ENCODE measurements at places on chromosomes 5 and 9. TPM values are rescaled to one million over a fixed set of nuclear protein-coding genes. Genes with fewer than 3 reads are reported as not detected.

- no peak for DNase-seq
- H3K27ac ChIP-seq = no peak overlapping the region
- no peaks in the 10 kb centered on the region for H3K36me3 ChIP-seq
- H3K4me3 ChIP-seq = no peak overlapping the region
- peaks cover 4% of the 10 kb centered on the region for H3K27me3 ChIP-seq
Measured at GRCh38 chr9:77161966-77162365, 15.4 kb upstream of the VPS13A start.

DNA sequence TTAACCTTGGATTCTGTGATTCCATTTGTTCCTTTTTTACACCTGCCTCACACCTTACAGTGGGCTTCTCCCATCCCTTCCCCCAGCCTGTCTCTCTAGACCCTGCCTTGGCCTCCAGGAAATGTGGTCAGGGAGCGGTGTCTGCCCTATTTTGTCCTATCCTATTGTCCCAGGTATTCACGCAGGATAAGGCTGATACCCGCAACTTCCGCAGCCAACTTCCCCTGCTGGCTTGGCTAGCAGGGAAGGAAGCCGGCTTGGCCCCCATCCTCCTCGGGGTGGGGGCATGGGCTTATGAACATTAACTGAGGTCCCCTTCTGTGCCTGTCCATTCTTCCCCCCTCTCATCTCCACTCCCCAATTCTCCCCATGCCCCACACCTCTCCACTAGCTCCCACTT is 3.5 kb downstream of the CSF1R start:
- no peak overlapping the region for H3K4me3 ChIP-seq
- no peak for DNase-seq
- no peaks in the 10 kb centered on the region for H3K4me1 ChIP-seq
- H3K27me3 ChIP-seq = peaks cover 2% of the 10 kb centered on the region
- H3K36me3 ChIP-seq = no peaks in the 10 kb centered on the region
- H3K27ac ChIP-seq = no peak overlapping the region

DNA sequence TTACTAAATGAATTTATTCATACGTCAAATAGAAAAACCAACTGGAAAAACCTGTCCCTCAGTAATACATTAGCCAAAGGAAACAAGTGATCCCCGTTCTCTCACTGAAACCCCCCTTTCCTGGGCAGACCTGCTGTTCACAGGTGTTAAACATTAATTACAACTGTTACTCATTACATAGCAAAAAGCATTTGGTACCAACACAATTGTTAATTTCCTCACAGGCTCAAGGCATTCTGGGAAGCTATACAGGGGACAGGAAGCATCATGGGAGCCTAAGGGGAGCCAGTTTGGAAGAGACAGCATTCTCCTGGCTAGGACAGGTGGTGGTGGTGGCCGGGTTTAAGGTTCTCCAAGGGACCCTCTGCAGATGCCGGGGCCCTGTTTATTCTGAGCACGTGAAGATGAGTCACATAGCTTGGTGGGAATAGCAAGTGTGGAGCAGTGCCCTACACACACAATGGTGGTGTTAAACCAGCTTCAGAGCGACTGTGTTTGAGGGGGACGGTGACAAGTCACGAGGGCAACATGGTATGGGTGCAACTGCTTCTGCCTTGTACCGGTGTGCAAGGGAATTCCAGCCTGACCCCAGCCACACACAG is 62.6 kb upstream of the SLC25A51 start:
- H3K27ac ChIP-seq = no peak overlapping the region
- H3K4me3 ChIP-seq = no peak overlapping the region
- no peaks in the 10 kb centered on the region for H3K4me1 ChIP-seq
- no peaks in the 10 kb centered on the region for H3K36me3 ChIP-seq

DNA sequence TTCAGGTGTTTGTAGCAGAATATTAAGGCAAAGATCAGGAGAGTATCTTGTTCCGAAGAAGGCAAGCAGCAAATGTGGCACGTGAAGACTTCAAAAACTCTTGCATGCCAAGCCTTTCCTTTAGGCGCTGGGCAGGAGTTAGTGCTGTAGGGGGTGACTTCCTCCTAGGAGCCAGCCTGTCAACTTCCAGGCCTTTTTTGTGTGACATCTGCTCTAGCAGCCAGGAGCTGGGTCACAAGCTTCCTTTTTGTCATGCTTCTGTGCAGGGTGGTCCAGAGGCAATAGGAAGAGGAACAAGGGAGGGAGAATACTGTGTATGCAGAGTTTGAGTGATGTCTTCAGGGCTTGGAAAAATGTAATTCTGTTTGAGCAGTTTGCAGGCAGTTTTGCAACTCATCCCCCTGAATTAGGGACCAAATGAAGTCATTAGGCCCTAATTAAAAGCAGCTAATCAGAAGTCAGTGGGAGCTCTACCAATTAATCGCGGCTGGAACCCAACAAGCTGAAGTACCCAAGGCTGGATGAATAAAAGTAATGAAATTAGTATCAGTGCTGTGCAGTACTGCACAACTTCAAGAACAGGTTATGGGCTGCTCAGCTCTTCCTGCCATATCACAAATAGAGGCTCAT is 53.5 kb downstream of the TLR4 start:
- DNase-seq = no peak
- H3K27me3 ChIP-seq = no peaks in the 10 kb centered on the region
- no peak overlapping the region for H3K4me3 ChIP-seq
- no peak overlapping the region for H3K27ac ChIP-seq
- H3K36me3 ChIP-seq = no peaks in the 10 kb centered on the region
- H3K4me1 ChIP-seq = no peaks in the 10 kb centered on the region

DNA sequence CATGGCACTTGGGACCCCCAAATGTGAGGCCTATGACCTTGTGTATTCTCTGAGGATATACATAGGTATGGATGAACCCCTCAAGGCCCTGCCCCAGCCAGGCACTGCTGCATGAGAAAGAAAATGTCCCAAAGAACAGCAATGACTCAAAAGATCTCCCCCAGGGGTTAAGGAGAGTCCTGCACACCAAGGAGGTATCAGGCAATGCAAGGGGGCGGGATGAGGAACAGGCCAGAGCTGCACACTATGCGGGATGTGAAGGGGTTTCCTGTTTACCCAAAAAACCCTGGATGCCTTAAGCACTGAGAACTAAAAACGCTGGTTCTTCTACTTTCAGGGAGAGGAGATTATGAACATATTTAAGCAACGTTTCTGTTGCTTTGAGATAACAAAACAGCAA is 3.4 kb downstream of the RAPGEF1 start:
- H3K4me1 ChIP-seq = peaks cover 80% of the 10 kb centered on the region
- no peak for DNase-seq
- peak overlapping the region; percentile 89 for H3K27ac ChIP-seq
- H3K27me3 ChIP-seq = no peaks in the 10 kb centered on the region

GRCh38 chr5:98713856-98714255 is 59.6 kb upstream of the RGMB start:
- H3K27me3 ChIP-seq = no peaks in the 10 kb centered on the region
- no peaks in the 10 kb centered on the region for H3K4me1 ChIP-seq
- H3K36me3 ChIP-seq = no peaks in the 10 kb centered on the region
- no peak overlapping the region for H3K4me3 ChIP-seq
- H3K27ac ChIP-seq = no peak overlapping the region

GRCh38 chr5:152151940-152152339 is 227.3 kb upstream of the GLRA1 start:
- H3K4me1 ChIP-seq = no peaks in the 10 kb centered on the region
- H3K4me3 ChIP-seq = no peak overlapping the region
- H3K27ac ChIP-seq = no peak overlapping the region
- H3K36me3 ChIP-seq = no peaks in the 10 kb centered on the region
- no peak for DNase-seq

The ZNF366 gene
- not detected for total RNA-seq

DNA sequence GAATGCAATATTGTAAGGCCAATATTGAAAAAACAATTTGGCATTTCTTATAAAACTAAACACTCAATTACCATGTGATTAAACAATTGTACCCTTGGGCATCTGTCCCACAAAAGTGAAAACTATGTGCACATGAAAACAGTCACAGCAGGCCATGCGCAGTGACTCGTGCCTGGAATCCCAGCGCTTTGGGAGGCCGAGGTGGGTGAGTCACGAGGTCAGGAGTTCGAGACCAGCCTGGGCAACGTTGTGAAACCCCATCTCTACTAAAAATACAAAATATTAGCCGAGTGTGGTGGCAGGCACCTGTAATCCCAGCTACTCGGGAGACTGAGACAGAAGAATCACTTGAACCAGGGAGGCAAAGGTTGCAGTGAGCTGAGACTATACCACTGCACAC is 343.7 kb downstream of the DMRTA1 start:
- H3K27me3 ChIP-seq = no peaks in the 10 kb centered on the region
- H3K4me1 ChIP-seq = no peaks in the 10 kb centered on the region
- no peak for DNase-seq
- H3K36me3 ChIP-seq = no peaks in the 10 kb centered on the region
- H3K4me3 ChIP-seq = no peak overlapping the region
- H3K27ac ChIP-seq = no peak overlapping the region

- H3K27ac ChIP-seq = no peak overlapping the region
- H3K27me3 ChIP-seq = no peaks in the 10 kb centered on the region
- no peak for DNase-seq
- H3K36me3 ChIP-seq = no peaks in the 10 kb centered on the region
Measured at GRCh38 chr5:83919071-83920041, 198.7 kb upstream of the HAPLN1 start.

- H3K4me1 ChIP-seq = no peaks in the 10 kb centered on the region
- no peak overlapping the region for H3K4me3 ChIP-seq
- peaks cover 2% of the 10 kb centered on the region for H3K27me3 ChIP-seq
Measured at GRCh38 chr9:133606708-133607025, 2.5 kb downstream of the FAM163B start.

- no peaks in the 10 kb centered on the region for H3K36me3 ChIP-seq
- peaks cover 9% of the 10 kb centered on the region for H3K4me1 ChIP-seq
- H3K4me3 ChIP-seq = no peak overlapping the region
- H3K27me3 ChIP-seq = no peaks in the 10 kb centered on the region
Measured at GRCh38 chr9:112091810-112092209, 83.3 kb downstream of the SUSD1 start.

GRCh38 chr5:141778206-141778605 is 96.2 kb upstream of the ARAP3 start:
- H3K4me1 ChIP-seq = no peaks in the 10 kb centered on the region
- no peak overlapping the region for H3K4me3 ChIP-seq
- no peak for DNase-seq

The CDKN2A gene
- 16.5 TPM for total RNA-seq

DNA sequence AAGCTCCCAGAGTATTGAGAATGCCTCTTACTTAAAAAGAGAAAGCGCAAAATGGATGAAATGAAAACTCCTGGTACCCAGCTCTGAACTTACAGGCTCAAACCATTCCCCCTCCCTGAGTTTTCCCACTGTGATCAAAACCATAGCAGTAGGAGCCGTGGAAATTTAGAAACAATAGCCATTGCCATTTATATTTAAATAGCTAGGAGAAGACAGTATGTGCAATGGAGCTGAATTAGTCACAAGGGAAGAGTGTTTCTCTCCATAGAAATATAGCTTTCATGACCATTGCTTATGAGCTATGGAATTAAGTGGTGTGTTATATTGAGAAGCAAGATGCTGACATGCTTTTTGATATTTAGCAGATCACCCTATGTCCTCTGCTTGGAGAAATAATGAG is 84.6 kb downstream of the PCSK5 start:
- no peak overlapping the region for H3K4me3 ChIP-seq
- H3K27ac ChIP-seq = no peak overlapping the region
- no peaks in the 10 kb centered on the region for H3K4me1 ChIP-seq
- DNase-seq = no peak
- H3K36me3 ChIP-seq = no peaks in the 10 kb centered on the region
- no peaks in the 10 kb centered on the region for H3K27me3 ChIP-seq

- DNase-seq = no peak
- H3K4me3 ChIP-seq = no peak overlapping the region
- no peaks in the 10 kb centered on the region for H3K4me1 ChIP-seq
- no peaks in the 10 kb centered on the region for H3K27me3 ChIP-seq
- H3K36me3 ChIP-seq = no peaks in the 10 kb centered on the region
Measured at GRCh38 chr5:23613566-23613965, 106.2 kb downstream of the PRDM9 start.

- H3K27me3 ChIP-seq = peaks cover 5% of the 10 kb centered on the region
- peaks cover 18% of the 10 kb centered on the region for H3K4me1 ChIP-seq
- H3K36me3 ChIP-seq = no peaks in the 10 kb centered on the region
- H3K27ac ChIP-seq = no peak overlapping the region
Measured at GRCh38 chr9:132166599-132166998, 4.7 kb downstream of the NTNG2 start.

DNA sequence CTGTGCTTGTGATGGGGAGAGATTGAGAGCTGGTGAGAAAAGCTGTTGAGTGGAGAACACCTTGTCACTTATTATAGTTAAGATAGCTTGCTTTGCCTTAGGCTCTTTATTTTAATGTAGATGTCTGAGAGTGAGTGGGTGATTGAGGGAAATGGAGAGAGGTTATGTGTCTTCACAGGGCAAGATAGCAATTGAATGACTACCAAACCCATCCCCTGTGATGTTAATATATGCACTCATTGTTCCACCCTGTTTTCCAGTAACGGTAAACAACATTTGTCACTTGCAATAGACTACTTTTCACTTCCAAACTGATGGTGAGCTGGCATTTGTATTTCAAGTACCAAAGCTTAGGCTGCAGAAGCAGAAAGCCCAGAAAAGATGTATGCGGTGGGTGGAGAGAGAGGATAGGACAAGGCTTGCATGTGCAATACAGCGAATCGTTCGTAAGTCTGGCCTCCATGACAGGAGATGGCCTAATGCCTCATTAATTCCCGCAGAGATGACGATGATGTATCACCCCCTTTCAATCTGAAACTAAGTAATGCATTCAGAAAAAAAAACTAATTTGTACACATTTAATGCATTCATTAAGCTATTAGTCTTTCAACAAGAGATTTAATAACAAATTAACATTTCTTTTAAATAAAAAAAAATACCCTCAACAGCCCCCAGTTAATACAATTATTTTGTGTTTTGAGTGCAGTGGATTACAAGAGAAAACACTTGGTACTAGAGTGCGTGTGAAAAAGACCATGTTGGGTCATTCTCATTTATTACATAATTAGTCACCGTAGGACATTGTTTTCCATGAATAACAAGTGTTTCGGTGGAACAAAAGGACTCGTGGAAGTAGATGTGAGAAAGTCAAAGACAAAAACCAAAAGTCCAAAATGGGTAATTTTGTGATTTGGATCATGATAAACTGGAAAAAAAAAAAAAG is 699.0 kb downstream of the BRINP1 start:
- H3K27me3 ChIP-seq = no peaks in the 10 kb centered on the region
- H3K36me3 ChIP-seq = no peaks in the 10 kb centered on the region
- no peak overlapping the region for H3K4me3 ChIP-seq
- no peaks in the 10 kb centered on the region for H3K4me1 ChIP-seq
